Motor neuron (in vitro differentiated cells): ENCODE measurements at places on chromosomes 3 and 15. TPM values are rescaled to one million over a fixed set of nuclear protein-coding genes. Genes with fewer than 3 reads are reported as not detected.

DNA sequence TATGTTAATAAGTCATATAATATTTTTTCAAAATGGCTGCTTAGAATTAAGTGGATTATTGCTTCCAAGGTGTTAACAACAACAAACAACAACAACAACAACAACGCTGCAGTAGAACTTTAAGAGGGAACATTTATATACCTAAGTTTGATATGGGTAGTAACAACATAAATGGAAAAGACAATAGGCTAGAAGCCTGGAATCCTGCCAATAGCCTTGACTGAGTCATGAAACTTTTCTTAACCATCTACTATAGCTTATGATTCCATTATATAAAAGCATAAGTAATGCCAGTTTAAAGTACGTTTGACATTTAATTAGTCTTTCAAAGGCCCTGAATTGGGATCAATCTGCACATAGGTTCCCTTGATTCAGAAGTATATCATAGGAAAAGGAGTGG is 31.2 kb downstream of the SATB1 start:
- no peak for ATAC-seq

- ATAC-seq, result no peak
Observed at GRCh38 chr15:85100186-85100937, 118.7 kb downstream of the PDE8A start.

SKOR1 gene
- 0.73 and 1.00 TPM in 2 replicates for total RNA-seq

SLC25A36 gene
- 44.3 and 45.3 TPM in 2 replicates for total RNA-seq

DNA sequence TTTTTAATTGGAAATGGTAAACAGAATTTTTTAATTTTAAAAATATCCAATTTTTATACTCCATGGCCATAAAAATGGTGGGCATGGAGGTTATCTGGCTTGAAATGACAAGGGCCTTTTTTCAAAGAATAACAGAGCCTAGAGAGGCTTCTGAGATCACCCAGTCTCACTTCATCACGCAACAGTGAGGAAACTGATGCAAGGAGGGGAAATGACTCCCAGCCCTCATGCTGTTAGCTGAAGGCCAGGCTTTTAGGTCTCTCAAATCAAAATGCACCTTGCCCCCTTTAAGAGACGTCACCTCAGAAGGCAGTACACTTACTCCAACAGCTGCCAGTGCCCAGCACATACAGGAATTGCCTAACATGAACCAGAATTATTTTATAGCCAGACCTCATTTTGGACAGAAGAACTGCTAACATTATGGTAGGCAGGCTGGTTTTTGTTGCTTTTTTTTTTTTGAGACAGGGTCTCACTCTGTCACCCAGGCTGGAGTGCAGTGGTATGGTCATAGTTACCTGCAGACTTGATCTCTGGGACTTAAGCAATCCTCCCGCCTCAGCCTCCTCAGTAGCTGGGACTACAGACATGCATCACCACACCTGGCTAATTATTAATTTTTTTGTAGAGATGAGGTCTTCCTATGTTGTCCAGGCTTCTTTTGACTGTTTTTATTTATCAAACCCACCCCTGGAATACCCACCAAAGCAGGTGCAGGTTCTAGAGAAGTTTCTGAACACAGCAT is 9.1 kb downstream of the RAB43 start:
- no peak for ATAC-seq

GOLGA8T gene
- total RNA-seq, result 0.14 and 0.29 TPM in 2 replicates

GRCh38 chr3:183541235-183541655 is 14.3 kb downstream of the KLHL6 start:
- ATAC-seq, result no peak

TGM4 gene
- total RNA-seq, result 0.18 and 0.33 TPM in 2 replicates

GRCh38 chr3:25663869-25664811 is 567 bp downstream of the TOP2B start:
- peak; percentile 64 for ATAC-seq

- peak; percentile 70 for ATAC-seq
Observed at GRCh38 chr3:14570089-14570488, 29.9 kb upstream of the GRIP2 start.

GLCE gene
- 19.3 and 22.6 TPM in 2 replicates for total RNA-seq

DNA sequence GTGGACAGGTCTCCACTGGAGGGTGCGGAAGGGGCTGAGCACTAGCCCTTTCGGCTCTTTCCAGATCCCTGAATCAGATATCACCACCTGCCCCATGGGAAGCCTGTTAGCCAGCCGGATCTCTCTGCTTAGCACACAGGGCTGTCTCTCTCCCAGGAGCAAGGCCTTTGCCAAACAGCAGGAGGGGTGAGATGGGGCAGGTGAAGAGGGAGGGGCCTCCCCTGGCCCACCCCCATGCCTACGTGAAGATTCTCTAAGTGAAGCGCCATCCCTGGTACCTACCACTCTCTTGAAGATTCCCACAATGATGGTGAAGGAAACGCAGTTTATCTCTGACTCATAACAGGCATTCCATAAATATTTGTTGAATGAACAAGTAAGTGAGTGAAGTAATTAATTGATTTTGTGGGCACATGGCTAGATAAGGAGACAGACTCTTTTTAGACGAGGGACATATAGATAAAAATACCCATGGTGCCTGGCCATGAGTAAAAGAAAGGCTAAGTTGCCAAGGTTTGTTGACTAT is 19.6 kb upstream of the HCN4 start:
- ATAC-seq, result peak; percentile 6

DNA sequence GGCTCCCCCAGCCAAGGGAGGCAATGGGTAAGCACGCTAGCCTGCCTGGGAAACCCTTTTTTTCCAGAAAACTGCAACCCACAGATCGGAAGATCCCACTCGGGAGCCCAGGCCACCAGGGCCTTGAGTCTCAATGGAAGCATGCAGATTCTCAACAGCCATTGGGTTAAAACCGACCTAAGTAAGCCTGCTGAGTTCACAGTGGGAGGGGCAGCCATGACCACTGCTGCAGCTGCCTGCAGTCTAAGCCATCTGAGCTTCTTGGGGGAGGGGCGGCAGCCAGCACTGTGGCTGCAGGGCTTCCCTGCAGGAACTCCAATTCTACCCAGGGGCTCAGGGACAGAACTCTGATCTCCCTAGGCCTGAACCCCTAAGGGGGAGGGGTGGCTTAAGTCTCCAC is 82.0 kb downstream of the DPPA2 start:
- no peak for ATAC-seq

SMCO1 gene
- 0.09 and 0.10 TPM in 2 replicates for total RNA-seq

DNA sequence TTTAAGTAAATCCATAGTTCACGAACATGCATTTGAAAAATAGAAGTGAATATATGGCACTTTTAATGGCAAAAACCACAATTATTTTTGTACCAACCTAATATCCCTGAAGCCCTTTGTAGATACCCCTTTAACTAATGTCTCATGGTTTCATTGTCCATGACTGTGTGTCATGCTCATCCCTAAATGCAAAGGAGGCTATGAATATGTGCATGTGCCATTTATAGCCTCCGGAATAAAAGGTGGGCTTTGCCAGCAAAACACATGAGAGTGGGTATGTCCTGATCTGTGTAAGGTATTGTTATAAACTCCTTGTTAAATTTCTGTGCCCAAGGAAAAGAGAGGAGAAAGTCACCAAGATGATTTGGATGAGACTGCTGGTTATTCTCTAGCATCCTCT is 20.5 kb upstream of the SOX14 start:
- ATAC-seq, result peak; percentile 51

- no peak for ATAC-seq
Observed at GRCh38 chr3:86168512-86168911, 822.4 kb downstream of the VGLL3 start.

ASB14 gene
- 0.66 and 0.75 TPM in 2 replicates for total RNA-seq

DNA sequence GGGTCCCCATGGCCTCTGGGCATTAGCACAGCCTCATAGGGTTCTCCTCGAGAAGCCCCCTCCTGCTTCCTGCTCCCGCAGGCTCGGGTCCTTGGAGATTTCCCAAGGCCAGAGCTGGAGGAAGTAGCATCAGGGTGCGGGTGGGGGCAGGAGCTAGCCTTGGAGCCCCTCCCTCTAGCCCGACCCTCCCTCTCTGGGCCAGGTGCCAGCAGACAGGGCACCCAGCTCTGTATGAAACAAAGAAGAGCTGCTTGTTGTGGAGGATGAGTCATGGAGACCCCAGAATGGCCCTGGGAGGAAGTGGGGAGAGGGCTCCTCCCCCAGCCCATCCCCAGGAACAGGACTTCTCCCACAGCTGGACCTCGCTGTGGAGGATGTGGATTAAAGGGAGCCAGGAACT is 29.2 kb downstream of the EPHB3 start:
- ATAC-seq, result peak; percentile 68

COL8A1 gene
- total RNA-seq, result 0.05 and 0.09 TPM in 2 replicates

GRCh38 chr15:63203451-63204090 is 14.2 kb downstream of the RAB8B start:
- no peak for ATAC-seq

GABPB1 gene
- 20.4 and 21.7 TPM in 2 replicates for total RNA-seq

DNA sequence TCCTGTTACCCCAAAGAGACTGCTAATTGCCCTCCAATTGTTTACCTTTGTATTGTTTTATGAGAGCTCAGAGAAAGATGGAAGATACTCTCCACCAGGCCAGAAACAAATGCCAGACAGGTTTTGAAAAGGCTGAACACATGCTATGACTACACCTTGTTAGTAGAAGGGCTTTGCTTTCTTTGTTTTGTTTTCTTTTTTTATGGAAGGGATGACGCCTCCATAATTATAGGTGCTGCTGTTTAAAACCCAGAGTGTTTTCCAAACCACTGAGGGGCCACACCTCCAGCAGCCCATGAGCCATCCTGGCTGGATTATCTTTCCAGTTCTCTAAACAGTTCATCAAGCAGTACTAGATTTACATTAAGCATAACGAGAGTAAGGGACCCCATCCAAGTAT is 5.6 kb upstream of the FOXP1 start:
- no peak for ATAC-seq

DNA sequence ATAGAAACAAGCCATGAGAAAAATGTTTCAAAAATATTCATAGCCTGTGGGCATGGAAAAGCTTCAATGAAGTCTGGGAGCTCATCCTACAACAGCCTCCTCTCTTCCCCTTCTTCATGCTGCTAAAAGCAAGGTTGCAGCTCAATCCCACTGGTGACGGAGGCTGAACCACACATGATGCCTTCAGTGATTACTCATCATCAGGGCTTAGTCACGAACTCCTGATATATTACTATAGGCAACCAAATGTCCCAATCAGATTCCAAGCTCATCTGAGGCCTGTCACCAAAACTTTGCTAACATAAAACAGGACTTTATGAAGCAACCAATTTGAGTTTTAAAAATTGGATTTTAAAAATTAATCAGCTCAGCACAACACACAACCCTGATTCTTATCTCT is 24.0 kb upstream of the SLC24A5 start:
- ATAC-seq, result peak; percentile 32

GRCh38 chr3:9153904-9154619 is 95.4 kb downstream of the SRGAP3 start:
- ATAC-seq, result peak; percentile 51

GRCh38 chr3:177597311-177598096 is 400.2 kb upstream of the TBL1XR1 start:
- peak; percentile 55 for ATAC-seq

IL17RB gene
- total RNA-seq, result 2.5 and 2.9 TPM in 2 replicates

P2RY1 gene
- total RNA-seq, result 1.7 and 2.0 TPM in 2 replicates

DNA sequence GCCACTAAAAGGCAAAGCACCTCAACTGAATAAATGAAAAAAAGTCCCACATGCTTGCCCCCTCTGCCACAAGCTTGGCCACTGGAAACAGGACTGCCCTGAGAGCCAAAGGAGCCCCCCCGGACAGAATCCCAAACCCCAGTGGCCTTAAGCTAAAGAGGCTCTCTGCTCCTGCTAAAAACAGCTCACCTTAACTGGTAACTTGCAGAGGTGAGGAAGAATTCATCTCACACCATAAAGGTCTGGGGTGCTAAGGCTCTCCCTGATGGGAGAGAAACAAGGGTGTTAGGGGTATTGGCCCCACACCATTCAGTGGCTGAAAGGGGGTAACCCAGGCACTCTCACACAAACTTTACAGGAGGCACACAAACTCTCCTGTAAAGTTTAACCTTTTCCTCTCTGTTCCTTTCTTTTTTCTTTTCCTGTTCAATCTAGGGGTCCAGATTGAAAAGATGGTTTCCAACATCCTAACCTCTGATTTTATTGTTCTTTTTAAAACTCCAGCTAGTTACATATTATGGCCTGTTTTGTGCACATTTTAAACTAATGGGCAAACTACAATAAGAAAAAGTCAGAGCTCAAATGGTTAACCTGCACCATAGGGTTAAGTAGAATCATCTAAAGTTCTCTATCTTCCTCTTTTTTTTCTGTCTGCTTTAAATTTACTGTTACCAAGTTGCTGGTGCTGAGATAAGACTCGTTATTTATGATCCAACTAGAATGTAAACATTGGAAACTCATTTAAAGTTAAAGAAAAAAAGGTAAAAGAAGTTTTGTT is 19.9 kb downstream of the TRANK1 start:
- ATAC-seq, result no peak

LRTM1 gene
- total RNA-seq, result not detected in 2 replicates

GJD2 gene
- total RNA-seq, result 0.67 and 1.9 TPM in 2 replicates

SEC11A gene
- 176 and 186 TPM in 2 replicates for total RNA-seq

DNA sequence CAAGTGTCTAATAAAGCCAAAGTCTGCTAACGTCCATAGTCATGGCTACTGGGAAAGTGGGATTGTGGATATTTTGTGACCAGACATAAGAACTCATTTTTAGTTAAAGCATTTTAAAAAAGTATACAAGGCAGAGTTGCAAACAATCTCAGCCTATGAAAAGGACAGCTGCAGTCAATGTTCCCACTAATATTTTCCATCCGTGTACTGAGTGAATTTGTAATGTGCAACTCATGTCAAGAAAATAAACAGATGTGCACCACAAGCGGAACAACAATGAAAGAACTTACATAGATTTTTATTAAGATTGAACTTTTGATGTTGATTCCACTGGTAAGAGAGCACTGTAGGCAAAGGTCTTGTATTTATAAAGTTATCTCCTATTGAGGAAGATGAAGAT is 231.3 kb upstream of the SEMA6D start:
- ATAC-seq, result no peak

- ATAC-seq, result no peak
Observed at GRCh38 chr15:51198701-51199232, 104.1 kb upstream of the TNFAIP8L3 start.

- ATAC-seq, result no peak
Observed at GRCh38 chr15:66775127-66776105, 73.4 kb downstream of the SMAD6 start.

- ATAC-seq, result no peak
Observed at GRCh38 chr3:11186318-11186692, 32.0 kb downstream of the HRH1 start.

- no peak for ATAC-seq
Observed at GRCh38 chr3:172222478-172223071, 183.2 kb downstream of the FNDC3B start.

GRCh38 chr15:82132742-82133141 is 86.9 kb upstream of the MEX3B start:
- no peak for ATAC-seq

SRPRB gene
- total RNA-seq, result 52.1 and 52.2 TPM in 2 replicates

GRCh38 chr15:58758141-58758540 is 8.6 kb upstream of the ADAM10 start:
- ATAC-seq, result no peak
